ENCODE measurements at places on chromosomes 6 and 20.

DNA sequence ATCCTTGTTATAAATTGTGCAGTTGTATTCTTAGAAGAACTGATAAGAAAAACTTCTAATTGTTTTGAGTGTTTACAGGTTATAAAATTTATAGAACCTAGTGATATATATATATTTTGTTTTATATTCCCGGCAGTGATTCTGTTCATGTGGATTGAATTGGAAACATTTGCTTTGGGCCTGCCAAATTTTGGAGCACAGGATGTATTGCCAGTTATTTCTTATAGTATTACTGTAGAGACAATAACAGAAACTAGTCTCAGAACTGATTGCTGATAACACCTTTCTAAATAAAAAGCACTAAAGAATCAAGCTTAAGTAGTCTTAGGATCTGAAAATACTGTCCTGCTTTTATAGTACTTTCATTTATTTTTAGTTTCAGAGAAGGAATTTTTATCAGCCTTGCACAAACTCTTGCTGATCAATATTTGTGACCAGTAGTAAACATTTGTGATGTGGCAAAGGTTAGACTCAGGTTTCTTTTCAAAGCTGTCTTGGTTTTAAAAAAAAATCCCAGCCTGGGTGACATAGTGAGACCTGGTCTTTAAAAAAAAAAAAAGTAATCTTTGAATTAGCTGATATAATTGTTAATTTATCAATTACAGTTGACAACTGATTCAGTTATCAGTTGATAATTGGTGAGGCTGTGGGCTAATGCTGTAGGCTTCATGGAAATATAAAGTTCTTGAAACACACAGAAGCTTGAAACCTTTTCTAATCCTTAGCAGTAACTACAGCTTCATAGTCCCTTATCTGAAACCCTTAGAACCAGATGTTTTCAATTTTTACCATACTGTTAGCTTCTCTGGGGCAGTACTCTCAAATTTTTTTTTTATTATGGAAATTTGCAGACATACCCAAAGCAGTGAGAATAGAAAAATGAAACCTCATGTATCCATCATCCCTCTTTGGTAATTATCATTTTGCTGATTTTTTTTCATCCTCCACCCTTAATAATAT, 42.4 kb downstream of the RNGTT start:
- DNase-seq = no peak

DNA sequence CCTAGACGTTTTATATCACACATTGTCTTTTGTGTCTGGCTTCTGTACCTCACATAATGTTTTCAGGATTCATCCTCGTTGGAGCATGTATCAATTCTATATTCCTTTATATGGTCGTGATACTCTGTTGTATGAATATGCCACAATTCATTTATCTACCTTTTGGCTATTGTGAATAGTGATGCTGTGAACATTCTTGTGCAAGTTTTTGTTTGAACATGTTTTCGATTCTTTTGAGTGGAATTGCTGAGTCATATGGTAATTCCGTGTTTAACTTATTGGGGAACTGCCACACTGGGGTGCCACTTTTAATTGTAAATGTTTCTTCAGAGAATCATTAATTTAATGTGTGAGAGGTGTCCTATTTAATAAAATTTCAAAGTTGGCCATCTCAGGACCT, 101.2 kb downstream of the SLC35B3 start:
- no peak for DNase-seq

- DNase-seq = no peak
Measured at GRCh38 chr6:109242029-109242428, 140.2 kb downstream of the CD164 start.

DNA sequence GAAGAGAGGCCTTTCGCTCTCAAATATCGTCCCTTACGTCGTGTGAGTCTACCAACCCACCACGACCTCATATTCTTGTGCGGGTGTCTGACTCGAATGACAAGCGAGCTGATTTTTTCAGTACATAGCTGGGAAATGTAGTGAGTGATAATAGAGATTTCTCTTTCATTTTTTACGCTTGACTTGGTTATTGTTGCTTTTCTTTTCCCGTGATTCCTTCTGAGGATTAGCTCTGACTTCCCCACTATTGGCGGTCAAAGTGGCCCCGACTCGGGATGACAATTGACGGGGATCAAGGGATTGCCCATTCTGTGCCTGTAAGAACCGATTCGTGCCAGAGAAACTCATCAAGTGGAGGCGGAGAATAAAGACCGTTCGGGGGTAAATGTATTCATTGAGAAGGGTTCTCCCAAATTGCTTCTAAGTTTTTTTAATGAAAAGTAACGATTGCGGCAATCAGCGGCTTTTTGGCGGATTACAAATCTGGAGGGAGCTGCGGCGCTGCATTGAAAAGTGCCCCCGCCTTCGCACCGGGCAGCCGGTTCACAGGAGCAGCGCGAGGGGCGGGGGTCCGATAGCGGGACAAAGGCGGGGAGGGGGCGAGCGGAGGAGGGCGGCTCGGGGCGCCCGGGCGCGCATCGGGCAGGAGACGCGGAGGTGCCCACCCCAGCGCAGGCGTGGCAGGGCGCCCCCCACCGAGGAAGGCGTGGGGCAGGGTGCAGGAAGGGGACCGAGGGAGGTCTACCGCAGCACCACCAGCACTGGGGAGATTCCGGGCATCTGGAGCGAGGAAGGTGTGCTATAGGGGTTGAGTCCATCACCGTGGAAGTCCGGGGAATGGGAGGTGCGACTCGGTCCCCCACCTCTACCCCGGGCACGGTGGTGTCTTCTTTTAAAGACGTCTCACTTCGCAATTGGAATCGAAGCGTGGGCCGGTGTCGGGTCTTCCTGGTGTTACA, 44.5 kb upstream of the OSTM1 start:
- DNase-seq = no peak

DNA sequence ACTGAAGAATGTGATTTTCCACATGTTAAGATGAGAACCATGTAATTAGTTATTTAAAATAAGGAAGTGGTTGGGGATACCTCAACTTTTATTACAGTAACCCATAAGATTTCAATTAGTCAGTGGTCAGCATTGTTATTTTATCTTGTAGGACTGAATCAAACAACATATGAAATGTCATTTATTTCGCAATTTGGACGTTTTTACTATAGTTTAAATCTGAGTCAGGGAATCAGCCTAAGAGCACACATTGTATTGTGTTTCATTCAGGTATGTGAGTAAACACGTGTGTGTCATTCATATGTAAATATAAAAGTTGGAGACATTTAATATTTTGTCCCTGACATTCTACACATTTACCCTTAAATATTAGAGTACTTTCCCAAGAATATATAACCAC, 1418.7 kb downstream of the GRIK2 start:
- no peak for DNase-seq

DNA sequence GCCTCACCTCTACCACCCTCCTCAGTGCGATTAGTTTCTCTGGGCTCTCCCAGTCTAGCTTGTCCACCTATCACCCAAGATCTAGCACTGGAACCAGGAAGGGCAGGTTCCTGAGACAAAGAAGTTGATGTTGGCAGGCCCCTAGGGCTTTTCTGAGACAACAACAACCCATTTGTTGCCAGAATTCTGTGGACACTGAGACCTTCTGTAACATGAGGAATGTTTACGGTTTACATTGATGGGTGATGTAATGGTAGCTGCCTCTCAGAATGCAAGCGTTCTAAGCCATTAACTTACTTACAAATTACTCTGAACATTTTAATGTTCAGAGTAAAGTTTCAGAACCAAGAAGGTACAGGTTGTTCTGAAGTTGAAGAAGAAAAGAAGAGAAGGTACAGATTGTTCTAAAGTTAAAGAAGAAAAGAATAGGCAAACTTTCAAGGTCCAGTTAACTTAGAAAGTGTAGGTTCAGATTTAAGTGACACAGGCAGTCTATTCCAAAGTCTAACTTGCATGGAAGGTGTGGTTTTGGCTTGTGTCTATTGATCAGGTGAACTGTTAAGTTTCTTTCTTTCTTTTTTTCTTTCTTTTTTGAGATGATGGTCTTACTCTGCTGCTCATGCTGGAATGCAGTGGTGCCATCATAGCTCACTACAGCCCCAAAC, 3.7 kb upstream of the MED23 start:
- no peak for DNase-seq

- DNase-seq = no peak
Measured at GRCh38 chr20:48738399-48739304, 89.1 kb downstream of the PREX1 start.
